Activated CD8-positive, alpha-beta memory T cell treated with anti-CD3 and anti-CD28 coated beads, Interleukin-2, amount 10 ng/mL, durations not matched to agents 7 days and 5 days (primary cell): ENCODE measurements at places on chromosomes 4 and X.

- no peak for DNase-seq
Measured at GRCh38 chr4:75004755-75005668, 72.1 kb downstream of the PARM1 start.

DNA sequence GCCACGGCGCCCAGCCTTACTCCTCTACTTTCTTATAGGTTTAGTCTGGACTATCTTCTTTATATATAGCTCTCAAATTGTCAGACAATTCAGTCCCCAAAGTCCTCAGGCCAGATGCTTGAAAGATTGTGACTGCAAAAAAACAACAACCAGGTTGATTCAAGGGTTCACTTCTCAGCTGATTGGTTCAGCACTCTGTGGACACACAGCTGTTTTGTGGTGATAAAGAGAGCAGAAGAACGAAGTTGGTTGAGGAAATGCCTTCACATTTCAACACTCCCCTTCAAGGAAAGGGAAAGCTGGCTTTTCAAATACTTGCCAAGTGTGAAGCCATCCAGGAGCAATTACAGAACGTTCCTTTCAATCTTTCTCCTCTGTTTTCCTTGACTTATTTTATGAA is 166.8 kb downstream of the SHROOM3 start:
- no peak for DNase-seq

DNA sequence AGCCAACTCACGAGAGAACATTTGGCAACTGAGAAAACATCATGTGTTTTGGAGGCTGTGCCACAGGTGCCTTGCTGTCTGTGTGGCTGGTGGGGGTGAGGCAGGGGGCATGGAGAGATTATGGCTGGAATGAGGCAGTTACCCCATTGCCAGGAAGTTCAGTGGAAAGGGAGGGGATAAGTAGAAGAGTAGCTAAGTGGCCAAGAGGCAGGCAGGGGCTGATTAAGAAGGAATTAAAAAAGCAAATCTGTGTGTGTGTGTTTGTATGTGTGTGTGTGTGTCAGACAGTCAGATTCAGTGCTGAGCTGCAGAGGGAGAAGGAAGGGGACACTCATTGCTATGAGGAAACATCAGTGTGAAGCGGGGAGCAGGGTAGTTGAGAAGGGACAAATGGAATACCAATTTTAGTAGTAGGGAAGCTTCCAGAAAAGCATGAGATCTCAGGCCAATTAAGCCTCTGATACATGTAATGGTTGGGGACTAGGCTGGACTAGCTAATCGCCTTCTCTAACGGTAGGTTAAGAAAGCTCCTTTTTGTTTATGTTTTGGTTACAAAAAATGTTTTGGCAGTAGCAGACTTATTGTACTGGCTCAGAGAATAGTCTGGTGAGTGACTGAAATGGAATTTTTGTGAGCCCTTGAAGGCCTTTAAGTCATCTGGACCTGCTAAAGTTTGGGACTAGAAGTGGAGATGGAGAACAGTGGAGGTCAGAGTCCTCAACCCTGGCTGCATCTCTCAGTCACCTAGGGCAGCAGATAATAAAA is 18.5 kb downstream of the TMEM164 start:
- DNase-seq, result no peak

DNA sequence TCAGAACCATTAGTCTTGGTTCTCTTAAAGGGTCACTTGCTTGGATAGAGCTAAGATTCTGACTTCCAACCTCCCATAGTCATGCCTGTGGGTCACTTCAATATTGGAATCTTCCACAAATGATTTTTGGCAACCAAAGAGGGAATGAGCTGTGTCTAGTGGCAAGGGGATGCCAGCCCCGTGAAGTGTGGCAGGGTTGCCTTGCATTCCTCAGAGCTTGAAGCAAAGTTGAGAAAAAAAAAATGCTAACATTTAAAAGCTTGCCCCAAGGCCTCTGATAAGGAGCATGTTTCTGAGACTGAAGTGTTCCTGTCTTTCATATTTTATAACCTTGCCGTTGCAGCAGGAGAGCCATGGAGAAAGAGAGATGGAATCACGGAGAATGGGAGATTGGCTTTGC is 120.2 kb downstream of the PAPSS1 start:
- DNase-seq, result no peak

DNA sequence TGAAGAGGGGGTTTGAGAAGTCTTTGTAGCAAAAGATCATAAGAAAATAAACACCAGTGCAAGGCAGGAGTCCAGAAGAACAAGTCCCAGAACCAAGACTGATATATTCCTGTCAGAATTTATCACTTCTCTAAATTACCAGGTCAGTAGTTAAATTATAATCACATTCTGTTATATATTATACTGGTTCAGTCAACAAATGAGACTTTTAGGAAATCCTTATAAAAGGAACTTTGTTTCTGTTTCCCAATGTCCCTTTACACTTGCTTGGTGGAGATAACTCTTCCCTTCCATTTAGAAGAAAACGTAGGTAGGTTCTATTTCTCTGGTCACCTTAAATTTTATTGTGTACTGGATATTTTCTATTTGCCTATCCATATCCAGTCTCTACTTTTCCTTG is 21.1 kb downstream of the GBA3 start:
- DNase-seq, result no peak

GRCh38 chrX:136665258-136665900 is 17.4 kb downstream of the CD40LG start:
- DNase-seq, result no peak

GRCh38 chr4:18214411-18215055 is 193.0 kb upstream of the LCORL start:
- DNase-seq, result no peak

GRCh38 chrX:49237060-49237459 is 1.8 kb downstream of the CCDC22 start:
- no peak for DNase-seq

DNA sequence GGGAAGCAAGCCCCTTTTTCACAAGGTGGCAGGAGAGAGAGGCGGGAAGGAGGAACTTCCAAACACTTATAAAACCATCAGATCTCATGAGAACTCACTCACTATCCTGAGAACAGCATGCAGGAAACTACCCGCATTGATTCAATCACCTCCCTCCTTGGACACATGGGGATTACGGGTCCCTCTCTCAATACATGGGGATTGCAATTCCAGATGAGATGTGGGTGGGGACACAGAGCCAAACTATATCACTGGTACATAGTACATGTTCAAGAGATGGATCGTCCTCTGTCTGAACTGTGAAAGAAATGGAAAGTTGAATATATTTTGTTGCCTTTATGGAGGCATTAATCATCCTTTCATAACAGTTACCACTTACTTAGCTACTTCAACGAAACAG is 12.8 kb downstream of the EREG start:
- no peak for DNase-seq

- DNase-seq, result no peak
Measured at GRCh38 chr4:117376692-117377091, 291.3 kb upstream of the TRAM1L1 start.

DNA sequence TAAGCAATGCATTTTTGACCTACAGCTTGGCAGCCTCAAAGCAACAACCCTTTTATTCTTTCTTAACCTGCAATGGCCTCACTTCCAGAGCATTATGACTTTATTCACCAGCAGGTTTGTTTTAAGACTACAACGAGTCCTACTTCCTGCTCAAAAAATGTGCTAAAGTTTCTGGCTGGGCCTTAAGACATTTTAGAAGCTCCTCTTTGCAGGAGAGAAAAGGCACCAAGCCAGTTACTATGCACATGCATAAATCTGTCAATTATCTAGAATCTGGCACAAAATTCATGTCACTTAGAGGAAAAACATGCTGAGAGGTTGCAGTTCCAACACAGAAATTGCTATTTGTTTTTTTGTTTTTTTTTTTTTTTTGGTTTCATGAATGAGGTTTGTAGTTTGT is 223.0 kb upstream of the EPHA5 start:
- DNase-seq, result no peak

DNA sequence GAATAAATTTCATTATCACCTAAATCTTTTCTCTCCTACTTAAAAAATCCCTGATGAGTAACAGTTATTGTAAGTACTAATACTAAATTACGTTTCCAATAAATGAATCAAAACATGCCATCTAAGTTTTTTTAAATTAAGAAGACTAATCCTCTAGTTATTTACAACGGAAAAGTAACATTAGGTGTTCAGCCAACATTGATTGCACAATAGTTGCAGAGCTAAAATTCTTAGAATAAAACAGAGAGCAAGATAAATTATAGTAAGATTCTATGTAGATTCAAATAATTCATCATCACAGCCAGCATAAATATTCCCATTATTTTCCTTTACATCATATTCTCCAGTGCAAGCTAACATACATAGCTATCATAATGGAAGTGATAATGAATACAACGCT is 139.2 kb downstream of the HDX start:
- DNase-seq, result no peak

DNA sequence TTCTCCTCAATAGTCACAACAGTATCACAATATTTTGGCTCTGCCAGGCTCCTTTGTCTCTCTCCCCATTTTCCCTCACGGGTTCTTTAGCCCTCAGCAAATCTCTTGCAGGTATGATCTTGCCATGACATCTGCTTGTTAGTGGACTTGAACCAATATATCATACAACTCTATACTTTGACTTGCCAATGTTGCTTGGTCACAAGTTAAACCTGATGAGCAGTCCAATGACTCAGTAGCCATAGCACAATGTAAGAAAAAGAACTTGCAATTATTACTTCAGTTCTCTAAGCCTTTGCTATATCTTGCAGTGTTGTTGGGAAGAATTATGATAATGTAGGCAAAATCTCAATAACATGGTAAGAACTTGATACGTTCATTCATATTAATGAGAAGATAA is 174.6 kb upstream of the NRK start:
- DNase-seq, result no peak

DNA sequence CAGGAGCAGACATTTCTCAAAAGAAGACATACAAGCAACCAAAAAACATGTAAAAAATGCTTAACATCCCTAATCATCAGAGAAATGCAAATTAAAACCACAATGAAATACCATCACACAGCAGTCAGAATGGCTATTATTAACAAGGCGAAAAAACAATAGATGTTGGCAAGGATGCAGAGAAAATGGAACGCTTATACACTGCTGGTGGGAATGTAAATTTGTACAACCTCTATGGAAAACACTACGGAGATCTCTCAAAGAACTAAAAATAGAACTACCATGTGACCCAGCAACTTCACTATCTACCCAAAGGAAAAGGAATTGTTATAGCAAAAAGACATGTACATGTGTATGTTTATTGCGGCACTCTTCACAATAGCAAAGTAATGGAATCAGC is 71.5 kb downstream of the PPP4R3C start:
- DNase-seq, result no peak

- no peak for DNase-seq
Measured at GRCh38 chrX:6468706-6469105, 66.2 kb downstream of the VCX3A start.
